ENCODE measurements at places on chromosomes 1 and 21. TPM values are rescaled to one million over a fixed set of nuclear protein-coding genes. Genes with fewer than 3 reads are reported as not detected.

Gene CSF3R
- total RNA-seq = 28.6 TPM

Gene FAM43B
- 3.0 TPM for total RNA-seq

DNA sequence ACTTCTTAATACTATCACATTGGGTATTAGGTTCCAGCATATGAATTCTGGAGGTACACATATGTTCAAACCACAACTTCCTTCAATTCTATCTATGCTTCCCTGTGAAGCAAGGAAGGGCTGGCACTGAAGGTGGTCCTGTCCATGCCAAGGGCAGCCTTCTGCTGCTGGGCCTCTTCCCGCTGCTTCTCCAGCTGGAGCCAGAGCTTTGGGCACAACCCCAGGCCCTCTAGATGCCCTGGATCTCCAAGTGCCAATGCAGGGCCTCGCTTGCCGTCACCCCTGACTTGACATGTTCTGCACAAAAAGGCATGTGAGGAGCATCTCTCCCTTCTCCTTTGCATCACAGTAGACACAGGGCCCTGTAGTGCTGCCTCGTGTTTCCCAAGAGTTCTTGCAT is 62.6 kb downstream of the STYXL2 start:
- DNase-seq = no peak

DNA sequence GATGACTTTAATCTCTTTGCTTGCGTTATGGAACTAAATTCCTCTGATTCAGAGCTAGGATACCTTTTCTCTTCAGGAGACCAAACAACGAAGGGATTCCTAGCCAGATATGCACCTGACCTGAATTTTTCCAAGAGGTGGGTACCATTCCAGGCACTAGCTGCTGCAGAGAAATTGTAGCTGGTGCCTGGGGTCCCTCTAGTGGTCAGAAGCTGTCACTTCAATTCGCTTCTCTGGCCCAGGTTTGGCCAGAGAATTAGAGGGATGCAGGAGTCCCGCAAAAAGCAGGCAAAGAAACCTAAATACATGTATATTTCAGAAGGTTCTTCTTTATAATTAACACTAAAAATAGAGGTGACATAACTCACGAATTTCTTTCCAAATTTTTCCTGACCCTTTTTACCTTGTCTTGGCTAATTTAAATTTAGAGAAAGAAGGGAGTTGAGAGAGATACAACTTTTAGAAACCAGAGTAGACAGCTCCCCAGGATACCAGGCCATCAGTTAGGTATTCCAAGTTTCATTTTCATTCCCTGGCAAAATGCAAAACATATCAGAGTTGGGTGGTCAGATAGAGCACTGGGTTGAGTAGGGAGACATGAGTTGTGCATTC is 9.6 kb downstream of the ACKR1 start:
- DNase-seq = no peak

DNA sequence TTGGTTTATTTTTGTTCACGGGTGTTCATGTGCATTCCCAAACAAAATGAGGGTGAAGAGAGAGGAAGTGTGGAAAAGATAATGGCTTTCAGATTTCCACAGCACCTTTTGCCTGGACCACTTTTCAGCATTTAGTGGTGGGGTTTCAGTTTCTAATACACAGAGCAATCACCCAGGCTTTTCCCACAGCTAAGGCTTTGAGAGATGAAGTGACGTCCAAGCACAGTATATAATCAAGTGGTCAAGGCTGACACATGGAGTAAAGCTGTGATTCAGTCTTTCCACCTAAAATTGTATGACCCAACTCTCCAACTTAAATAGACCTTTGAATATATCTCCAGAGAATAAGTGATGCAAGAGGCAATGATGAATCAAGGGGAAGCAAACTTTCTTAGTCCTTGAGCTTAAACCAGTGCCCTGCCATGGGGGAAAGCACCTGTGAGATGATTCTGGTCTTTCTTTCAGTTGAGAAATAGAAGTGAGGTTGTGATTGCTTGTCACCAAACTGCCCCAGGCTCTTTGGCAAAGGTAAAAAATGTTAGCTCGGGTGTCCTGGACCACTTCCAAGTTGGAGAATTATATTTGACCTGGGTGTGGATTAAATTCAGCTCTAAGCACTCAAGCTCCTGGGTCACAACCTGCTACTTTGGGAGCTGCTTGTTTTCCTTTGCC is 2.4 kb upstream of the PIK3R3 start:
- DNase-seq = no peak
